ENCODE measurements at places on chromosomes 16 and 17.
A peak's percentile ranks its signal among the peaks of the same experiment; 100 is the strongest.

DNA sequence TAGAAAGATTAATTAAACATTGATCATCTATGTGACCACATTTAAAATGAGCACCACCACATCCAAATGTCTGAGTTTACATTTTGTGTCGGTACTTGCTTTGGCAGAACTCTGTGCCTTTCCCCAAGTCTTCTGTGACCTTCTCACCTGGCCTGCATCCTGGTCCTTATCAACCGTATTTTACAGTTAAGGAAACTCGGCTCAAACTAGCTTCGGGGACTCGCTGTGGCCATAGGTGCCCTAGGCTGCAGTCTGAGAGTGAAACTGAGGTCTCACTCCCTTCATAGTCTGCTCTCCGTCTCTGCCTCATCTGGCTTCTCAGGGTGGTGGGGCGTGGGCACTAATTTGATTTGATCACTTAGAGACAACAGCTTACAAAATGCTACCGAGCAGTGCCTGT, 555.5 kb downstream of the WWOX start:
- no peak for DNase-seq

- DNase-seq: no peak
Measured at GRCh38 chr17:14119546-14119945, 50.2 kb downstream of the COX10 start.

DNA sequence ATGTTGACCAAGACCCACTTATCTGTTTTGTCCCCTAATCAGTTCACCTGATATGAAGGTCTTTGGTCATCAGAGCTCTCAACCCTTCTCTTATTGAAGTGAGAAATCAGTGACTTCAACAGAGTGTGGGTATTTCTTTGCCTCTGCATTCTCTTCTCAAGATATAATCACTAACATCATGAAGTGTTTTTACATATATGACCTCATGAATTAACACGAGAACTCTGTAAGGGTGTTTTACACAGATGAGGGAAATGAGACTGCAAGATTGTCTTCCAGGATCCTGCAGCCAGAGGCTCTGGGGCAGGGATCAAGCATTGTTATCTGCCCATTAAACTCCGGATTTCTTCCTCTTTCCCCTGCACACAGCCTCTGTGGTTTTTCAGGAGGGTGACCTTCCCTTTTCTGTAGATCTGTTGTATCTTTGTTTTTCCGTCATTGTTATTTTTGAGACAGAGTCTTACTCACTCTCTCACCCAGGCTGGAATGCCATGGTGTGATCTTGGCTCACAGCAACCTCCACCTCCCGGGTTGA, 22.7 kb downstream of the LCMT1 start:
- DNase-seq: peak; percentile 96

DNA sequence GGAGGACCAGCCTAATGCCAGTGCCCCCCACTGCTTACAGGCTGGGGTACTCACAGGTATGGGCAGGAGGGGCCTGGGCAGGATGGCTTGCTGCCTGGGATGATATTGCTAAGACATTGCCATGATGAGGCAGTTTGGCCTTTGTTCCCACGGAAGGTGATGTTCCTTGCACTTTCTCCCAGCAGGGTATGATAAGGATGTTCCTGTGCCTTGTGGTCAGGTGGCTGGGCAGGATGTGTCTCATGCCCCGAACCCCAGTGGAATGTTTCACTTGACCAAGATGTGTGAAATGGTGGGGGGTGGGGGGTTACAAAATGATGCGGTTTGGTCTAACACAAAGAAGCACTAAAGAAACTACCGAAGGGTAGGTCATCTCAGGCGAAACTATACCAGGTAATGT, 337.8 kb upstream of the ZFHX3 start:
- no peak for DNase-seq

GRCh38 chr16:11078812-11079459, 134.6 kb downstream of the CLEC16A start:
- DNase-seq: no peak

DNA sequence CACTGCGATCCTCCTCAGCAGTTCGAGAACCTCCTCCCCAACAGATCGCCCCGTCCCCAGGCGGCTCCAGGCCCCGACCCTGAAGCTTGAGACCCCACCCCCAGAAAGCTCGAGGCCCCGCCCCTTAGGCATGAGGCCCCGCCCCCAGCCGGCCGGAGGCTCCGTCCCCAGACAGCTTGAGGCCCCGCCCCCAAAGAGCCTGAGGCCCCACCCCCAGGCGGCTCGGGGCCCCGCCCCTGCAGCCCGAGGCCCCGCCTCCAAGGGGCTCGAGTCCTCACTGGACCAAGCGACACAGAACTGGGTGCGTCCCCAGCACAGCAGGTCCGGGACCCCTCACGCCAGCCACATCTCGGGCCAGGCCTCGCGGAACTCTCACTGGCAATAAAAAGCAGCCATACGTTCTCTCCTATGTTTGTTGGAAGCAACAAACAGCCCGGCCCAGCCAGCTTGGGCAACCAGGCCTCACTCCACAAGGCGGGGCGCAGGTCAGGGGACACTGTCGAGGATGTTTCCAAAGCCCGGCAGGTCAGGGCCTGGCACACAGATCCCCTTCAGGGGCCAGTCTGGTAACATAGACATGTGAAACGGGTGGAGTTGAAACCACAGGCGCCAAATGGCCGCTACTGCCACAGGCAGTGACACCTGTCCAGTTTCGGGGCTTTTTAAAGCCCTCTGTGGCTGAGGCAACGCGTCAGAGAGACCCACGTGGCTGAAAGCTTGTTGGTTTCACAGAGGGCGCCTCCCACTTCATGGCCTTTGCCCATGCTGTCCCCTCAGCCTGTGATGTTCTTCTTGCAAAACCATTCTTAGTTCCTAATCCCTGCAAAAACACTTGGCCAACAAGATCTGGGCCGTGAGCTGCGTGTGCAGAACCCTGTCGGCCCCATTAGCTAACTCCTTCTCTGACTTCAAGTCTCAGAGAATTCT, 224.2 kb downstream of the PARN start:
- DNase-seq: peak; percentile 2

DNA sequence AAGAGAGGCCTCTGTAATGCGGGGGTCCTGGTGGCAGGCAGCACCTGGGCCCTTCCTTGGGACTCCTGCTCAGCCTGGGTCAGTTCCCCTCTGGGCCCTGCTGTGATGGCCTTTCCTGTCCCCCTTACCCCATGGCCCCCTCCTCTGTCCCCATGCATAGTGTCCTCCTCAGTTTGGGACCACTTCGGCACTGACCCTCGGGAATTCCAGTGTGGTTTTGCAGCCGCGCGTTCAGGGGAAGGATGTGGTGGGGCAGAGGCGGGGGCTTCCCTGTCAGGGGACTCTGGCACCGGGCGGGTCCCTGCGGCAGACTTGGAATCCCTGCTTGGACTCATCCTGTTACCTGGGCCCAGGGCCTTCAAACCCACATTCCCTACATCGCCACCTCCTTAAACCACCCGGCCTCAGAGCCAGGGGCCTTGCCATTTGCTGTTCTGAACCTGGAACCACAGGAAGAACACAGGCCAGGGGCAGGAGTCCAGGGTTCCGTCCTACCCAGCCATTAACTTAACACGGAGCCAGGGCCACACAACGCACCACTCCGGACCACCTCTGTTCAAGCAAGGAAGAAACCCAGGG, 31.4 kb upstream of the EIF1 start:
- DNase-seq: no peak

DNA sequence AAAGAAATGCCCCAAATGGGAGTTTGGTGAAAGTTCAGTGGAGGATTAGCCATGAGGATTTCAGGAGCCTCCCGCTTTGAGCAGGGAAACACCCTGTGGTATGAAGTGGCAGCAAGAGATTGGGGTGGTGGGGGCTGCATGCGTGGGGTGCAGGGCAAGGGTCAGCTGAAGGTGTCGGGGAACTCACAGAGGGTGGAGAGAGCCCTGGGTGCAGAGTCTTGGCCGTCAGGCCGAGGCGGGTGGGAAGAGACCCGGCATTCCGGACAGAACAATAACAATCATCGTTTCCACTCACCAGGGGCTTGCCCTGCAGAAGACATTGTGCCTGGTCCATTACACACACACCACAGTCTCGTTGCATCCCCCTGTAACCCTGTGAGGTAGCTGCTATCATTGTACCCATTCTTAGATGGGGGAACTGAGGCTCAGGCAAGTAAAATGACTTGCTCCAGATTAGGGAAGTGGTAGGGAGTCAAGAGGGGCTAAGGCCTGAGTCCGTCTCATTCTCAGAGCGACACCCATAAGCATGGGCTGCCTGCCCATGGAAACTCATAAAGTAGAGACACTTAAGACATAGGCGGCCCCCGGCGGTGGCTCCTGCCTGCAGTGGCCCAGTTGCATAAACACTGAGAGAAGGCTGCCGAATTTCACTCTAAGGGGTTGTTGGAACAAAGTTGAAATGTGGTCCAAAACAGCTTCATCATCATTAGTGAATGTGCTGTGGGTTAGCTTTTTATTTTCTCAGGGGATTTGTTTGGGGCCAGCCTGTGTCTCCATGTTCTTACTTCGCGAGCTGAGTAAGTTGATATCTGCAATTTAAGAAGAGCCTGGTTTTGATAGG, 93.3 kb downstream of the CMIP start:
- no peak for DNase-seq

DNA sequence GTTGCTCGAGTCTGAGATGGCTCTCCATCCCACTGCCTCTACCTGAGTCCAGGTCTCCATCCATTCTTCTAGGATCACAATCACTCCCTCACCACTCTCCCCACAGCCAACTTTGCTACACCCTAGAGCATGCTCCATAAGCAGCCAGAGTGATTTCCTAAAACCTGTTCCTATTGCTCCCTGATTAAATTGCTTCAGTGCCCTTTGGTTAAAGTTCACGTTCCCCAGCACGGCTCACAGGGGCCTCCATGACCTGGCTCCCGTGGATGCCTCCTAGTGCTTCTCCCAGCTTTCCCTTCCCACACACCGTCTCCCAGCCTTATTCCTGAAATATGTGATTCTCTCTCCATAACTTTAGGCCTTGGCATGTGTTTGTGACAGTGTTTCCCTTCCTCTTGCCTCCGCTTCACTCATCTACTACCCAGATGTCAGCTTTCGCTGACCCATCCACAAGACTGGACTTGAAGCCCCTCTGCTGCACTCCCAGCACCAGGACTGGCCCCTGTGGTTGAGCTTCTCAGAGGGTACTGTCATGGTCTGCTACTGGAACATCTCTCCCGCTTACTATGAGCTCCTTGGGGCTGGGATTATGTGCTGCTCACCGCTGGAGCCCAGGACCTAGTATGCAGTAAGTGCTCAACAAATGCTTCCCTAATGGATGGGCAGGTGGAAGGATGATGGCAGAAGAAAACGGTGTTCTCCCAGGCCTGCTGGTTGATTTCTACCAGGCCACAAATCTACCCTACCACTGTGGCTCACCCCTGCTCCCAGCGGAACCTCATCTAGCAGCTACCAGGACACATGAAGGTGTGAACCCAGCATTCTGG, 17.9 kb downstream of the MYO18A start:
- DNase-seq: no peak

DNA sequence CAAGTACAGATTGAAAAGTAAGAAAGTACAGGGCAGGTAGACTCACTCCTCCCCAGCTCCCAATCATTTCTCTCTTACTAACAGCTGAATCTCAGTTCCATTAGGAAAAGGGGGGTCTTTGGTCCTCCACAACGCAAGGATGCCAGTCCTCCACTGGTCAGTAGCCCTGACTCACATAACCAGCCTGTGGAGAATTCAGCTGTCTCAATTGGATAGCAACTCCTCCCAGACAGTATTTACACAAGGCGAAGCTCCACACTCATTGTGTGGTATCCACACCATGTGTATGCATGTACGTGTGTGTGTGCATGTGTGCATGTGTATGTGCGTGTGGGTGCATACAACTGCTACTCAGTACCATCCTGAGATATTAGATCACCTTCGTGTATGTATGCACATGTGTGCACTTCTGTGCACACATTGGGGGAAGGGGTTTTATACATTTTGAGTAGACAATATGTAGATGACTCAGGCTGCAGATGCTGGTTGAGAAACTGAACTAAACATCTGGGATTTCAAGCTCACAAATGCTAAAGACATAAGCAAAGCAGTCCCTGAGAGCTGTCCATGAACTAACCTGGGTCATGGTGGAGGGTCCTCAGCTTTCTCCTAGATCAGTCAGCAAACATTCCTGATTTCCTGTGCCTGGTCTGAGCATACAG, 240.1 kb downstream of the SLC39A11 start:
- no peak for DNase-seq

DNA sequence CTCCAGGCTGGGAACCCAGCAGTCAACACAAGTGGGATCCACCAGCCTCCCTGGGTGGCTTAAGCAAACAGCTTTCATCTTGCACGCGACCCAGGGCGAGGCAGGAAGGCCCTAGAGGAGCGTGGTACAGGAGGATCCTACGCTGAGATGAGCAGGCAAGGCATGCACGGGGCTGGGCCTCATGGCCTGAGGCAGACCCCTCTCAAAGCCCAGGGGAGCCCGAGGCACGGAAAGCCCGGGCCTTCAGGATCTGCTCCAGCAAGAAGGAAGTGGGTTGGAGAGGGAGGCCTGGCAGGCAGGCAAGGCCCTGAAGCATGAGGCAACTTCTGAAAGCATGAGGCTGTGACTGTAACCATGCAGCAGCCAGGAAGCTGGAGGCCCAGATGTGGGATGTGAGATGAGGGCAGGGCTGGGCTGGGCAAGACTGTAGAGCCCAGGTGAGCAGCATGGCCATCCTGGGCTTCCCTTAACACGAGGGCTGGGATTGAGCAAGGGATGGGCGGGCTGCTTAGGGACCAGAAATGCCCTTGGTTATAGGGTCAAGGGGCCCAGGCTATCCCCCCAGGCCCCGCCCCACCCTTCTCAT, 338.7 kb downstream of the C16orf95 start:
- no peak for DNase-seq

- DNase-seq: no peak
Measured at GRCh38 chr16:83176802-83177201, 550.0 kb downstream of the CDH13 start.

- DNase-seq: no peak
Measured at GRCh38 chr16:49454426-49455180, 81.0 kb downstream of the C16orf78 start.

DNA sequence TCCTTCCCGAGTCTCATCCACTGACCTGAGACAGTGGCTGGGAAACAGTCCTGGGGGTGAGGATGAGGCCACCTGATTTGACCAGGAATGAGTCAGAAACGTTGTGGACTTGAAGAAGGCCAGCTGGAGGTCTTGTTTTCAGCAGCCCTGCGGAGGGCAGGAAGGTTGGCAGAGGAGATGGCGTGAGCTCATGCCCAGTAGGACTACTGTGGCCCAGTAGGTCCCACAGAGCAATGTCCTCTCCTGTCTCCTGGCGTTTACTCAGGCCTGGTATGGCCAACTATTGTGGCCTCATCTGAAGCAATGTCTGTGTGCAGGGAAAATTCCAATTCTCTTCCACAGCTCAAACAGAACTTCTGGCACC, 84.1 kb upstream of the DNAJA2 start:
- no peak for DNase-seq

GRCh38 chr17:57425903-57426880, 169.9 kb downstream of the MSI2 start:
- DNase-seq: no peak

GRCh38 chr16:19857593-19858339, 26.9 kb downstream of the GPRC5B start:
- no peak for DNase-seq
